ENCODE measurements at places on chromosomes 16 and 17.
A peak's percentile ranks its signal among the peaks of the same experiment; 100 is the strongest.

GRCh38 chr16:58862334-58863021, 128.4 kb upstream of the GOT2 start:
- no peak for DNase-seq

- DNase-seq: no peak
Measured at GRCh38 chr17:82127704-82128103, 29.7 kb upstream of the FASN start.

- DNase-seq: no peak
Measured at GRCh38 chr16:48236286-48236685, 7.8 kb upstream of the LONP2 start.

GRCh38 chr16:21097151-21097550, 53.5 kb downstream of the DNAH3 start:
- DNase-seq: no peak

- DNase-seq: no peak
Measured at GRCh38 chr17:32688221-32688620, 188.7 kb downstream of the MYO1D start.

- no peak for DNase-seq
Measured at GRCh38 chr17:75549246-75550138, 24.0 kb downstream of the LLGL2 start.

GRCh38 chr17:64261417-64262145, 1.5 kb downstream of the TEX2 start:
- DNase-seq: no peak

DNA sequence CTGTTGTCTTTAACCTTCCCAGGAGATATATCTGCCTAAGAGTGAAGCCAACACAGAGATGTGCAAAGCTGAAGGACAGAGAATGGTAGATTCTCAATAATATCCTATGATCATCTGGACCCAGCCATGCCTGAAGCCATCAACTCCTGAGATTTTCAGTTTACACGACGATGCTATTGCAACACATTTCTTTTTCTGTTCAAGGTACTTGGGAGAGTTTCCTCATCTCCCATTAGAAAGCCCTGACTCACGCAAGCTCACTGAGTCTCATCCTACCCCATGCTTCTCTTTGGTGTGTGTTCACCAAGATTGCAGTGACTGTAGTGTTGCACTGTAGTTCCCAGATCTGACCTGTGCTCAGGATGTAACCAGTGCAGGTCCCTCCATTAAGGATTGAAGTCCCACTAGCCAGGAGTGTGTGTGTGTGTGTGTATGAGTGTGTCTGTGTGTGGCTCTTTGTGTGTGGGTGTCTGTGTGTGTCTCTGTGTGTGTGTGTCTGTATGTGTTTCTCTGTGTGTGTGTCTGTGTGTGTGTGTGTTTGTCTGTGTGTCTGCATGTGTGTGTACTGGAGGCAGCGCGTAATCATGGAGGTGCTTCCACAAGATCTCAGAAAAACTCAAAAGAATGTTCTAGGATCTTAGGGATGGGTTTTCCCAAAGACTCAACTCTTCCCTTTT, 15.5 kb downstream of the CES1 start:
- no peak for DNase-seq

GRCh38 chr17:9968881-9969280, 63.8 kb upstream of the RCVRN start:
- DNase-seq: no peak

- no peak for DNase-seq
Measured at GRCh38 chr17:82698974-82699442, 510 bp upstream of the RAB40B start.

- DNase-seq: no peak
Measured at GRCh38 chr16:24810951-24811843, 34.6 kb upstream of the SLC5A11 start.

GRCh38 chr16:52958951-52959350, 93.7 kb downstream of the CHD9NB start:
- DNase-seq: no peak

- no peak for DNase-seq
Measured at GRCh38 chr16:85445064-85445778, 167.9 kb upstream of the GSE1 start.

GRCh38 chr17:63998721-63999679, 849 bp downstream of the PRR29 start:
- no peak for DNase-seq

DNA sequence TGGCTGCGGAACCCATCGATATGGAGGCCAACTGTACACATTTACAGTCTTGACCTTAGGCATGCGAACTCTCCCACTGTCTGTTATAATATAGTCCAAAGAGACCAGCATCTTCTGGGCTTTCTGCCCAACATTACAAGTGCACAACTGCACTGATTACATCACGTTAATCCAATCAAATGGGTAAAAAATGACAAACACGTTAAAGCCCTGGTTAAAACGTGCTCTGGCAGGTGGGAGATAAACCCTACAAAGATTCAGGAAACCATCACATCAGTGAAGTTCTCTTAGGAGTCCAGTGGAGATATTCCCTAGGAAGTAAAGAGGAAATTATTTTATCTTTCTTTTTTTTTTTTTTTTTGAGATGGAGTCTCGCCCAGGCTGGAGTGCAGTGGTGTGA, 23.7 kb upstream of the XYLT2 start:
- no peak for DNase-seq

GRCh38 chr17:12328204-12328603, 307.5 kb downstream of the MAP2K4 start:
- DNase-seq: no peak

DNA sequence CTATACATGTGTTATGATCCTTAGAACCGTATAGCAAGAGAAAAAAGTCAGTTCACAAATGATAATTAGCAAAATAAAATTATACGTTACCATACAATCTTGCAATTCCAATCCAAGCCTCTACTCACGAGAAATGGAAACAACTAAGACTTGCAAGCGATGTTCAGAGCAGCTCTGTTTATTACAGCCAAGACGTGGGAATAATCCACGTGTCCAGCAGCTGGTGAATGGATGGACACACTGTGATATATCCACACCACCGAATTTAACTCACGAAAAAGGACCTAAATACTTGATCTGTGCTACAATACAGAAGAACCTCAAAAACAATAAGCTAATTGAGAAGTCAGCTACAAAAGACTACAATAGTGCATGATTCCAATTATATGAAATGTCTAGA, 88.1 kb downstream of the ADCY9 start:
- DNase-seq: no peak

DNA sequence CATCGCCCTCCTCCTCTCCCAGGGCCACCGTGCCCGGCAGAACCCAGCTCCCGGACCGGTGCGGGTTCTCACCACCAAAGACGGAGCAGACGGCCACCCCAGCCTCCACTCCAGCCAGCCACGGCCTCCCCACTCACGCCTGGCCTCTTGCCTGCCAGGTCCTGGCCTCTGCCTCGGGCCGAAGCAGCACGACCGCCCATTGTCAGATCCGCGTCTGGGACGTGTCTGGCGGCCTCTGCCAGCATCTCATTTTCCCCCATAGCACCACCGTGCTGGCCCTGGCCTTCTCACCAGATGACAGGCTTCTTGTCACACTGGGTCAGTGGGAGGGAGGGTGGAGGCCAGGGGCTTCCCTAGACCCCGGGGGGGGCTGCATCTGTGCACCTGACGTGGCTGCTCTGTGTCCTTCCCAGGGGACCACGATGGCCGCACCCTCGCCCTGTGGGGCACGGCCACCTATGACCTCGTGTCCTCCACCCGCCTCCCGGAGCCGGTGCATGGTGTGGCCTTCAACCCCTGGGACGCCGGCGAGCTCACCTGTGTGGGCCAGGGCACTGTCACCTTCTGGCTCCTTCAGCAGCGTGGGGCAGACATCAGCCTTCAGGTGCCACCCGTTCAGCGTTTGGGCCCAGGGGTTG, 6.6 kb upstream of the RHOT2 start:
- DNase-seq: no peak

- DNase-seq: no peak
Measured at GRCh38 chr16:86868786-86869185, 290.4 kb downstream of the FOXL1 start.

- DNase-seq: no peak
Measured at GRCh38 chr16:69852815-69853214, 90.7 kb downstream of the WWP2 start.

GRCh38 chr16:85303354-85303883, 191.1 kb upstream of the CIBAR2 start:
- peak; percentile 34 for DNase-seq

DNA sequence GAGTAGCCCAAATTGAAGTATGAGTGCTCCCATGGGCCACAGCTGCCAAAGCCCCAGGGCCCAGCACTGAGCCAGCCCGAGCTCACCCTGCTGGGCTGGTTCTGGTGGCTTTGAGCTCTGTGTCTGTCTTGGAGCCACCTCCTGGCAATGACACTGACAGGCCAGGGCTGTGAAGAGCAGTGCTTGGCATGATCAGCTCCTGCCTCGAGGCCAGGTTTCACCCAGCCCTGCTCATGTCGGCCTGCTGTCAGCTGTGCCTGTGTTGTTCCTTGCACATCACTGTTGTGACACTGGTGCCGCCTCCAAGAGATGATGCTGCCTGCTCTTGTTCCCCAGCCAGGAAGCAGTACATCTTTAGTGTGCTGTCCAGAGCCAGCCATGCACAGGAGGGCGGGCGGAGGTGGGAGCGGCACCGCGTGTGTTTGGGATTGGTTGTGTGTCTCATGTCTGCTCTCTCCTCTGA, 26.0 kb downstream of the PLD6 start:
- no peak for DNase-seq

DNA sequence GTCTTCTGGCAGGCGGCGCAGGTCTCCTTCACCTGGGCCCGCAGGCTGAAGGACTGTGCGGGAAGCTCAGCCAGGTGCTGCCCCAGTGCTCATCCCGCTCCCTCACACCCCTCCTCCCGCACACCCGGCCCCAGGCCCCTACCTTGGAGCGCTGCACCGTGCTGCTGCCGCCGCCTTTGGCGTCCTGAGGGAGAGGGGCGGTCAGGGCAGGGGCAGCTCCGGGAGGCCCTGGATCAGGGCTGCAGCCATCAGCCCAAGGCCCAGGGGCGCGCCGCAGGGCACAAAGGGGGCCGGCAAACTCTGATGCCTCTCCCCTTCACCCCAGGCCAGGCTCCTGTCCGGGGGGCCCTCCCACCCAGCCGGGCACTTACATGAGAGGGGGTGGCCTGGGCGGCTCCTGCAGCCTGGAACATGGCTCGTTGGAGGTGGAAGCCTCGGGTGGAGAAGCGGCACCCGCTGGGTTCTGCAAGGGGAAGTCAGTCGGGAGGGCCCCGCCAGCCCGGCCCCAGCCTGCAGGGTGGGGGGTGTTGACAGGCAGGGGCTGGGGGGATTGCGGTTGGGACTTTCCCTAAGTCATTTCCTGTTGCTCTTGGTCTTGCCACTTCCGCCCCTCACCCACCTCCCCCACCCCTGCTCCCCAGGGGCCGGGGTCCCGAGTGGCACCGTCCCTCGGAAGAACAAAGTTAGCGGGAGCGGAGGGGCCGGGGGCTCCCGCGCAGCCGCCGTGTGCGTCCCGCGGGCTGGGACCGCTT, 863 bp downstream of the LIMD2 start:
- DNase-seq: peak; percentile 60

- DNase-seq: peak; percentile 64
Measured at GRCh38 chr17:58172369-58173071, 5.7 kb downstream of the OR4D2 start.

- DNase-seq: no peak
Measured at GRCh38 chr17:4269915-4270314, 6.1 kb upstream of the ANKFY1 start.

DNA sequence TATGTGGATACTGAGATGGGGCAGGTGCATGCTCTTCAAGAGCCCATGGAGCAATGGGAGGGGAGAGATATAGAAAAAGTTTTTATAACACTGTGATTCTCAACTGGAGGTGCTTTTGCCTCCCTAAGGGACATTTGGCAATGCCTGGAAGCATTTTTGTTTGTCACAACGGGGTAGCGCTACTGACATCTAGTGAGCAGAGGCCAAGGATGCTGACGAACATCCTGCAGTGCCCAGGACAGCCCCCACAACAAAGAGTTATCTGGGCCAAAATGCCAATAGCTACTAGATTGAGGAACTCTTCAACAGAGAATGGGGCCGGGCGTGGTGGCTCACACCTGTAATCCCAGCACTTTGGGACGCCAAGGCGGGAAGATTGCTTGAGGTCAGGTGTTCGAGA, 67.2 kb upstream of the CLEC3A start:
- no peak for DNase-seq

DNA sequence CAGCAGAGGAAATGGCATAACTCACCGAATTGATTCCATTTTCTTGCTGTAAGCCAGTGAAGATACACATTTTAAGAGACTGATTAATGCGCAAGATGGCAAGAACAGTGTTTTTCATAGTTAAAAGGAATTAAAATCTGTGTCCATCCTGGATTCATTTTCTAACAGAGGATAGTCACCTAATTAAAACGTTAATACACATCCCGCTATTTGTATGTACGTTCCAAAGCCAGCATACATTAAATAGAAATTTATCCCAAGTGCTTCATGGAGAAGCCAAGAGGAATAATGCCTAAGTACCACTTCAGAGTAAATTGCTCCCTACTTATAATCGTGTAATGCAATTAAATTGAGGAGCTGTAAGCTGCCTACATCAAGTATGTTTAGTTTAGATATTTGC, 49.9 kb downstream of the RBFOX1 start:
- no peak for DNase-seq

GRCh38 chr17:62994931-62995330, 28.9 kb downstream of the TANC2 start:
- DNase-seq: peak; percentile 40

DNA sequence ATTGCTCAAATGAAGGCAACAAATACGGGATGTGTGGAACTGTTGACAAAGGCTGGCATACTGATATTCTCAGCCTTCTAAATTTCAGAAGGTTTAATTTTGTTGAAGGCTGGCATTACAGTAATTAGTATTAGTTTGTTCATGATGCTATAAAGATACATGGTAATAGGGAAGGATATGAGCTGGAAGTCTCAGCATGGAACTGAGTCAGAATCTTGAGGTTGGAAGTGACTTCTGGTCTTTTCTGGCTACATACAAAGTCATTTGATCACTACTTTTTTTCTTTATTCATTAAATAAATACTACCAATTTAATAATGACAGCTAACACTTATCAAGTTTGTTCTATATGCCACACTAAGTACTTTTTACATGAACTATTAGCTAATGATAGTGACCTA, 22.6 kb downstream of the RABEP1 start:
- DNase-seq: no peak

DNA sequence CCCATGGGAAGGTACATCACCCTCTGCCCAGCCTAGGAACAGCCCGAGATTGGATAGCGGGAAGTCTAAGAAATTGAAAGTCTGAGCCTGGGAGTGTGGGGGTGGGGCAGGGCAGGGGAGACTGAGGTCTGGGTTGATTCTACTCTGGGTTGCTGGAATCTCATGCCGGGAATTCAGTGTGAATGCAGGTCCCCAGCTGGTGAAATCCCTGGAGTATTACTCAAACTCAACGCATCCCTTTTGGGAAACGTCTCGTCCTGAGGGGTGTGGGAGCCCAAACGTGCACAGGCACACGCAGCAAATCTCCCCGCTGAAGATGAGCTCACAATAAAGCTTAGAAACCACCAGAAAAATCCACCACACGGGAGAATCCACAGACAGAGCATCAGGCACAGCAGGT, 55.4 kb downstream of the SOCS1 start:
- DNase-seq: no peak

Measured in AML-193 (cell line).